Caki2 (cell line): ENCODE measurements at places on chromosomes 3 and 15. TPM values are rescaled to one million over a fixed set of nuclear protein-coding genes. Genes with fewer than 3 reads are reported as not detected.

The EXD1 gene
- total RNA-seq, result not detected in 2 replicates

The DNAJA4 gene
- total RNA-seq, result not detected in 2 replicates

GRCh38 chr3:143824735-143825385, 23.4 kb downstream of the SLC9A9 start:
- no peak for DNase-seq

DNA sequence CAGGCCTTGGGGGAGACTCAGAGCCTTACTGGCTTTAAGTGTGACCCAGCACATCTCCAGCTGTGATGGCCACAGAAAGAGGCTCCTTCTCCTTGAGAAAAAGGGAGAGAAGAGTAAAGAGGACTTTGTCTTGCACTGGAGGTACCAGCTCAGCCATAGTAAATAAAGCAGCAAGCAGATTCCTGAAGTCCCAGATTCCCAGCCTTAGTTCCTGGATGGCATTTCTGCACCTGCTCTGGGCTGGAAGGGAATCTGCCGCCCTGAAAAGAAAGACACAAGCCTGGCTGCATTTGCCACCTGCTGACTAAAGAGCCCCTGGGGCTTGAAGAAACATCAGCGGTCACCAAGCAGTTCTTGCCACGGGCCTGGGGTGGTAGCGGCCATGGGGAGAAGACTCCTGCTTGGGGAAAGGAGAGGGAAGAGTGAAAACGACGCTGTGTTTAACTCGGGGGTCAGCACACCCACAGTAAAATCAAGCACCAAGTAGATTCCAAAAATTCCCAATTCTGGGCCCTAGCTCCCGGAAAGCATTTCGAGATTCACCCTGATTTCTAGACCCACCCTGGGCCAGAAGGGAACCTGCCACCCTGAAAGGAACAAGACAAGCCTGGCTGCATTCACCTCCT, 24.2 kb upstream of the TNK2 start:
- DNase-seq, result no peak

The SIN3A gene
- total RNA-seq, result 17.7 and 32.6 TPM in 2 replicates

- DNase-seq, result no peak
Measured at GRCh38 chr3:127324913-127325628, 37.2 kb upstream of the PRR20G start.

The ESYT3 gene
- total RNA-seq, result 0.07 TPM in 1 of 2 replicates, not detected in the other
